Cerebellum (tissue), 4 donors: ENCODE measurements at places on chromosomes 11 and 22.

DNA sequence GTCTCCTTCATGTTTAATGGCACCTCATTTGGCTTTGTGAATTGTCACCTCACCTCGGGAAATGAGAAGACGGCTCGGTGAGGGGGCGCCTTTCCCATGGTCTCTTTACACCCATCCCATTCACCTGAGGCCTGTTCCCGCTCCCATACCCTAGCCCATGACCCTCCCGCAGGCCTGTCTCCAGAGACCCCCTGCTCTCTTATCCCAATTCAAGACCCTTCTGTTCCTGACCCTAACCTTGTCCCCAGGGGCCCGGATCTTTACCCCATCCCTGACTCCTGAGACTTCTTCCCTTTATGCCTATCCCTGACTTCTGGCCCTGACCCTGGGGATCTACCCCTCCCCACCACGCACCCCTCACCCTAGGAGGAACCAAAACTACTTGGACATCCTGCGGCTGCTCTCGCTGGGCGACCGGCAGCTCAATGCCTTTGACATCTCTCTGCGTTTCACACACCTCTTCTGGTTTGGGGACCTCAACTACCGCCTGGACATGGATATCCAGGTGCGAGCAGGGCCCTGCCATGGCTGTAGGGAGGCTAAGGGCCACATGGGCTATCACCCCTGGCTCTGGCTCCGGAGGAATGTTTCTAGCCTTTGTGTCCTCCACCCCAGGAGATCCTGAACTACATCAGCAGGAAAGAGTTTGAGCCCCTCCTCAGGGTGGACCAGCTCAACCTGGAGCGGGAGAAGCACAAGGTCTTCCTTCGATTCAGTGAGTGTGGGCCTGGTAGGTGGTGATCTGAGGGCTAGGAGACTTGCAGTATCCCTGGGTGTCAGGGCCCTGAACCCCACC lies 7.9 kb downstream of the INPPL1 start:
- DNase-seq: no peak

- no peak for DNase-seq
Observed at GRCh38 chr11:6481924-6482275, 599 bp downstream of the TIMM10B start.

- DNase-seq: no peak
Observed at GRCh38 chr11:134610116-134610910, 198.3 kb upstream of the B3GAT1 start.

DNA sequence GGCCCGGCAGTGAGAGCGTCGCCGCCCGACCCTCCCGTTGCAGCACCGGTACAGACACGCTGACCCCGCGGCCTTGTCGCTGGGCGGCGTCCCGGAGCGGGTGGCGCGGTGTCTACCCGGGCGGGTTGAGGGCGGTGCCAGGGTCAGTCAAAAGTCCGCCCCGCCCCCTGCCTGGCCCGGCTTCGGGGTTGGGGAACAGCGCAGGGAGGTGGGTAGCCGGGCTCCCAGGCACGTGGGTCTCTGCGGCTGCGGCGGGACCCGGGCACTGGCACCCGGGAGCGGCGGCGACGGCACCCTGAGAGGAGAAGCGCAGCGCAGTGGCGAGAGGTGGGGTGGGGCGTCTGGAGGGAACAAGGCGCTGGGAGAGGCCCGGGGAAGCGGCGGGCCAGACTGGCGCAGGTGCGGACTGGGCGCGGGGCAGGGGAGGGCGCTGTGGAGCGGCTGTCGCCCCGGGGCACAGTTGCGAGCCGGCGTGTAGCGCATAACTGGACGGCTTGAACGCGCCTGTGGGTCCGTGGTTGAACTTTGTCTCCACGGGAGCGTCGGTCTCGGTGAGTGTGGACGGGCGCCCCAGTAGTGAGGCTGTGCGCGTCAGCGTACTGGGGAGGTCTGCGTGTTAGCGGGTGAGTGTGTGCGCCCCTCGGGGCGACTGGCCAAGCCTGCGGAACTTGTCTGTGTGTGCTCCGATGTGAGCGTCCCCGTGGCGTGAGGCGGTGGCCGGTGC lies at the start of gene P2RY2:
P2RY2 (plus strand) TSS at position 176 of the 724 bp plus-strand sequence. CDS start 15,879 bp downstream, outside the sequence.
- DNase-seq: no peak

DNA sequence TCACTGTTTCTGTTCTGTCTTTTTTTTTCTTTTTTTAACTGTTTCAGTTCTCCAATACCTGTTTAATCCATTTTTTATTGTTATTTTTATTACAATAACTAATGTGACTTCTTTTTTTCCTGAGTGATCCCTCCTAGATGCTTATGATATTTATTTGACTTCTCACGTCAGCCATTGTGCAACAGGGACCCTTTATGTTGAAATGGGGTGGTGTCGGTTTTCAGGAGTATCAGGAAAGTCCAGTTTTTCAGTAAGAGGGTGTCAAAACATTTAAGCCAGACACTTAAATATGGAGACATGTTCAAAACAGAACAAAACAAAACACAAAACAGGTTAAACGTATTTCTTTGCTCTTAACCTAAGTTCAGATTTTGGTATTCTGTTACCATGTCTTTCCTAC lies 418.8 kb downstream of the DYNC2H1 start:
- DNase-seq: no peak

- no peak for DNase-seq
Observed at GRCh38 chr11:17892409-17892808, 120.4 kb downstream of the SERGEF start.

GRCh38 chr11:28472904-28473303 lies 364.7 kb downstream of the METTL15 start:
- DNase-seq: no peak

DNA sequence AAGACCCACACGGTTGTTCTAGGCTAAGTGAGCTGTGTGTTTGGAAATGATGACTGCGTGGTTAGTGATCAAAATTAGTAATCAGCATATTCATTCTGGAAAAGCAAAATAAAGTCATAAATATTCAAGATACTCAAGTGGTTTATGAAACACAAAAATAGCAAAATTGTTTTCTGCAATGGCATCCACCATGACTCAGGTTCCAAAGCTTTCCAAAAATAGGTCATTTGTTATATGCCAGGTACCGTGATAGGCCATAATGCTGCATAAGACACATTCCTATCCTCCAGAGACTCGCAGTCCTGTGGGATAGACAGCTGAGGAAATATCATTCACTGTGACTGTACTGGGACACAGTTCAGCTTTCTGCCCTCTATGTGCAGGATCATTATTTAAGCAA lies 2.4 kb upstream of the ATL3 start:
- no peak for DNase-seq

DNA sequence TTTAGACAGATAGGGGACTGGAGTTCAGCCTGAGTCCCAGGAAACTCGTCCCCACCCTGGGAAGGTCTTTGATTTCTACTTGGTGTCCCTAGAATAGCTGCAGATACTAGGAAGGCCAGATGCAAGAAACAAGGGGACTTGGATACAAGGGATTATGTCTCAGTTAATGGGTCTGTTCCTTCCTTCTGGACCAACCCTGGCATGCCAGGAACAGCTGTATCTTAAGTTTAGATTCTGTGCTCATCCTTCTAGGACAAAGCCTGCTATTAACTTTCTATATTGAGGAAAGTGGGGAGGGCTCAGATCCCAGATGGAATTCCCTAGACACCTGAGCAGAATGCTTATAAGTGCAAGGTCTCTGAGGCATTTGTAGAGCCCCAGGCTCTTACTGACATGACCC lies 3.9 kb upstream of the OR52M1 start:
- DNase-seq: no peak

- DNase-seq: no peak
Observed at GRCh38 chr11:83206221-83206620, 12.7 kb downstream of the ANKRD42 start.

GRCh38 chr22:36328635-36329253 lies 59.0 kb downstream of the MYH9 start:
- DNase-seq: no peak

GRCh38 chr22:41003066-41003465 lies 51.9 kb downstream of the RBX1 start:
- DNase-seq: no peak

- no peak for DNase-seq
Observed at GRCh38 chr22:44926124-44926475, 83.7 kb downstream of the PHF21B start.

DNA sequence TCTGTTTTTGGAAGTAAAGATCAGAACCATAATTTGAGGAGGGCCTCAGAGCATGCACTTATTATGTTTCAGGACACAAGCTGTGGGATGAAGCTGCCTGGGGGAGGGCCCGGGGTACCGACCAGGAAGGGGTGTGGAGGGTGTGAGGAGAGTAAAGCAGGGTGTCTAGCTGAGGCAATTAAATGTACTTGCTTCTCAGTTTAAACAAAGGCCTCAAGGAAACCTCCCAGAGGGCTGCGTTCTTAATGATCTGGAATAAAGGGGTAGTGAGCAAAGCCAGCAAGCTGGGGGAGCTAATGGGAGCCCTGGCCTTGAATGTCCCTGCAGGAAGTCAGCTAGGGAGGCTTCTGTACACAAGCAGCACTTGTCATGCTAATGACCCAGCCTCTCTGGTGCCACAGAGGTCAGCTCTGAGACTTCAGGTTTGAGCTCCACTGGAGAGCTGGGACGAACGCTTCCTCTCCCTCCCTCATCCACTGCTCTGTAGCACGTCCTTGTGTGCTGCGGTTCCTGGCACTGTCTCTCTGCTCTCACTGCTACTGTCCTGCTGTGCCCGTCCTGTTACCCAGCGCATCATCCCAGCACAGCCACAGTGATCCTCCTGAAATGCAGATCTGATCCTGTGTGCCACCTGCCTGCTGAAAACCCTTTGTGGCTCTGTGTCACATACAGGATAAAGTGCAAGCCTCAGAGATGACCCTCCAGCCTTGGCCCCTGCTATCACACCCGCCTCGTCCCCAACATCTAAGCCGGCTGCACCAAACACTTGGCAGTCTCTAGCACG lies 159.7 kb downstream of the DBX1 start:
- peak; percentile 32 for DNase-seq

DNA sequence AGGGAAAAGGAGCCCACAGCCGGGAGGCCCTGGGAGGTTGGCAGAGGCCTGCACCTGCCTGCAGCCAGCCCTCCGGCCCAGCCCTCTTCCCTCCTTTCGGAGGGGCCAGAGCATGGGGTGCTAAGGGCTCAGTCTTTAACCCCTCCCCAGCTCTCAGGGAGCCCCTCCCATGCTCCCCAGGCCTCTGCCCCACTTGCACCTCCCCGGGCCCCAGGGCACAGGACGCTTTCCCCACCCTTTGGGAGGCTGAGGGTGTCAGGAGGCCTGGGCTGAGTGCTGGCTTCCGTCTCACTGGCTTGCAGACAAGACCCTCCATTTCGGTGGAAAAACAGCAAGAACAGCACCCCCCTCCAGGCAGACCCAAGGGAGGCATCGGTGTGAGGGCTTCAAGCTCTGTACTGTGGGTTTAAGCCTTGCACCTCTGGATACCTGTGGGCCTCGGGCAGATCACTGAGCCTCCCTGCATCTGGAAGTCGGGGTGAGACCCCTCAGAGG lies 7.3 kb downstream of the ASCL2 start:
- no peak for DNase-seq

DNA sequence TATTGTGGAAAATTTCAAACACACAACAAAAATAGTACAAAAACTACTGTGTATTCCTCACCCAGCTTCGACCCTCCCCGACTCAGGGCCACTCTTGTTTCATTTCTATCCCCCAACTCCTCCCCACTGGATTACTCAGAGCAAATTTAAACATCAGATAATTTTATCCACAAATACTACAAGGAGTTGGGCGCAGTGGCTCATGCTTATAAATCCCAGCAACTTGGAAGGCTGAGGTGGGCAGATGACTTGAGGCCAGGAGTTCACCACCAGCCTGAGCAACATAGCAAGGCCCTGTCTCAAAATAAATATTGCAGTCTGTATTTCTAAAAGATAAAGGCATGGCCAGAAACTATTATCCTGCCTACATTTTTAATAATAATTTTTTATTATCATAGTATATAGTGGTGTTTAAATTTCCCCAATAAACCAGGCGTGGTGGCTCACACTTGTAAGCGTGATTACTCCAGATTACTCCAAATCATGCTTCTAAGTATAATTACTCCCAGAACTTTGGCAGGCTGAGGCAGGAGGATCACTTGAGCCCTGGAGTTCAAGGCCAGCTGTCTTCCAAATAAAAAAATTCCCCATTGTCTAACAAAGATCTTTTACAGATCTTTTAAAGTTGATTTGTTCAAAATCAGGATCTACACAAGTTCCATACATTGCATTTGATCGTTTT lies 39.8 kb downstream of the LRRC32 start:
- no peak for DNase-seq

DNA sequence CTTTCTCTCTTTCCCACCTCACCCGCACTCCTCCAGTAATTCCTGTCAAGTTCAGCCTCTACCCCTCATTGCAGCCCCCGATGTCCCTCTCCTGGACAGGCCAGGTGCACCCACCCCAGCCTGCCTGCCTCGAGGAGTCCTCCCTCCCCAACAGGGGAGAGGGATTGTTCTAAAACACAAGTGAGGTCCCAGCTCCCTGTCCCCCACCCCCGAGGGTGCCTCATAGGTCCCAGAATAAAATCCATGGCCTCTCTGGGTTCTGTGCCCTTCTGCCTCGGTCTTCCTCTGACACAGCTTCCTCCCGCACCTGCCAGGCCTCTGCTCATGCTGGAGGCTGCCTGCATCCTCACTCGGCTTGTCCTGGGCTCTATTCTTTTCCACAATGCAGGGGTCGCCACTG lies 720.1 kb downstream of the BRD1 start:
- no peak for DNase-seq

DNA sequence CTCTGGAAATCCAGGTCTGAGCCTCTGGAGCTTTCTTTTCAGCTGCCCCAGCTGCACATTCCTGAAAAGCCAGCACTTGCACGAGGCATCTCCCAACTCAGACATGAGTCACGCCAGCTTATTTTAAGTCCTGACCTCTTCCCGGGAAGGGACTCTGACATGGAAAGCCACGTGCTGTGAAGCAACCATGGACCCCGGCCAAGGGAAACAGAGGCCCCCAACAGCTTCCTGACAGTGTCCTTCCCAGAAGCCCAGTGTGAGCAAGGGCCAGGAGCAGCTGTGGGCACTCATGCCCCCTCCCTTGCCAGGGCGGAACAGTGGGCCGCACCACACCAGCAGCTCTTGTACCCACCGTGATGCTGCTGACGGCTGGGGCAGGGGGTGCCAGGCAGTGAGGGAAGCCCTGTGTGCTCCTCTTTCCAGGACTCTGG lies 118.8 kb upstream of the CADM1 start:
- no peak for DNase-seq

- no peak for DNase-seq
Observed at GRCh38 chr11:5291207-5291838, 10.4 kb downstream of the OR51B4 start.

DNA sequence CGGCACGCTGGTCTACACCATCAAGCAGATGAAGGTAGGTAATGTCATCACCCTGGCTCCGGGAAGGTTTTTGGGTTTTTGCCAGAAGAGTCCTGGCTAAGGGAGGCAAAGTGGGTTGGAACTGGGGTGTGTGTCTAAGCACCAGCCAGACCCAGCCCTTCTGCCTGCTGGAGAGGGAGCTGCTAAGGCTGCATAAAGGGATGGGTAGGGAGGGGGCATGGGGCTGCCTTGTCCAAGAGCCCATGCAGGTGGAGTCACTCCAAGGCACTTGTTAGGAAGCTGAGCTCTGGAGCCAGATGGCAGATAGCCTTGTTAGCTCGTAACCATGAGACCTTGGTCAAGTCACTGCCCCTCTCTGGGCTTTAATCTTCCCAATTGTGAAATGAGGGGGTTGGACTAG lies 48.0 kb downstream of the TIMP3 start:
- no peak for DNase-seq

GRCh38 chr11:37313266-37313665 lies 715.2 kb upstream of the RAG2 start:
- no peak for DNase-seq

- no peak for DNase-seq
Observed at GRCh38 chr11:127493330-127494022, 492.9 kb upstream of the KIRREL3 start.

- DNase-seq: no peak
Observed at GRCh38 chr11:121059605-121060004, 35.7 kb downstream of the TBCEL start.
